Stimulated activated CD4-positive, alpha-beta T cell treated with anti-CD3 and anti-CD28 coated beads, Interleukin-4, amount 100 ng/mL, for 24 hours (primary cell): ENCODE measurements at places on chromosomes 6 and 20.

DNA sequence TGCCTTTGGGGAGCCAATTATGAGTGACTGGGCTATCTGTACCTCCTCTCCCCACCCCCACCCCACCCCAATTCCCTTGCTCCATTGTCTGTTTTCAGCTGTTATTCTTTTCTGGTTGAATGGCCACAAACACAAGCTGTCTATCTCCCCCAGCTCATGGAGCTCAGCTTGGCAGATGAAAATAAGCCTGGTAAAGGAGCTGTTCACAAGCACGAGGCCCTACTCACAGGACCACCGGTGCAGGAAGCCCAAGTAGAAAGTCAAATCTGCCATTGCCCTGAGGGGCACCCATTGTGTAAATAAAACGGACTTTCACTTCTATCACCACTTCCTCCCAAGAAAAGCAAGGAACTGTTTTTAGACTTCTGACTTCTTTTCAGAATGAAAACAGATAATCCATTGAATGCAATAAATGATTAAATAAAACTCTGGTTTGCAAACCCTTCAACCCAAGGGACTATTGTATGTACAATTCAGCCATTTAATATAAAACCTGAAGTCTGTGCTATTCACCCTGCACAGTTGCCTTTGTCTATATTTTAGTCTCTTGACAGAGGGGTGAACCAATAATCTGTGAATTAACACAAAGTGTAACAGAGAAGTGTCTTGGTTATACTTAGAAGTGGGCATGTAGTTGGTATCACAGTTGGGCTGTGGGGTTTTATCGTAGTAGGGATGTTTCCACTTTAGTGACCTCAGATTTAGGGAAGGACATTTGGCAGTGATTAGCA is 27.7 kb downstream of the RIPOR2 start:
- DNase-seq: no peak

- DNase-seq: no peak
Measured at GRCh38 chr6:142482974-142483373, 181.2 kb downstream of the ADGRG6 start.

DNA sequence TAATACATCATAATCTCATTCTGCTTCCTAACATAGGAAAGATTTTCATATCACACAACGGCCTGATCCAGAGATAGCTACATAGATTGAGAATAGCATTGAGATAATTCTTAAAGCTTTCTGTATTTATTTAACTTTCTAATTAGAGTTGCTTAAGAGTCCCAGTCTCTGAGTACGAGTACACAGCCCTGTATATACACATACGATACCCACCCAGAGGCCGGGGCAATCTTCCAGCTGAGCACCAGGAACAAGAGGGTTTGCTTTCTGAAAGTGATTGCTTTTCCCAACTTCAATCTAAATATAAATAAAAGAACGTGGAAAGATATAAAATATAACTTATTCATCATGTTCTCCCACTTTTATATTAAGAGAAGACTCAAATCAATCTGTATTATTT is 313.8 kb downstream of the COL12A1 start:
- DNase-seq: no peak

DNA sequence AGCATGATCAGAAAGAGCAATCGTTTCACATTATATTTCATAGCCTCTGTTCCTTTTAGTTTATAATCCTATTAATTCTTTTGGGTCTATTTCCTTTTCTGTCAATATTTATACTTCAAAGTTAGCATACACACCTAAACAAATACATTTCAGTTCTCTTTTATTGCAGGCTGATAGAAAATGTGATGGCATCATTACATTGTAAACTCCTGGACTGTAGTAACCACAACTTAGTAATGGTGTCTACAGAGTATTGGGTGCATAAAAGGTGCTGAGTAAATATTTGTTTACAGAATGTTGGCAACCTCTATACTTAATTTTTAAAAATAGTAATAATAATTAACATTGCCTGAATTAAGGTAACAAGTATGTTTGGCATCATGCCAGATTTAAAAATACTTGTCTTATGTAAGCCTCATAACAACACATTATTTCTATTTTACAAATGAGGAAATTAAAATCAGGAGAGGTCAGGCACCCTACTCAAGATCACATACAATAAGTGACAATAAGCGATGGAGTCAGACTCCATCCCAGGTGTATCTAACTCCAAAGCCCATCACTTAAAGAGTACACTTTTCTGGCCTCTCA is 195.0 kb downstream of the UBE3D start:
- no peak for DNase-seq

DNA sequence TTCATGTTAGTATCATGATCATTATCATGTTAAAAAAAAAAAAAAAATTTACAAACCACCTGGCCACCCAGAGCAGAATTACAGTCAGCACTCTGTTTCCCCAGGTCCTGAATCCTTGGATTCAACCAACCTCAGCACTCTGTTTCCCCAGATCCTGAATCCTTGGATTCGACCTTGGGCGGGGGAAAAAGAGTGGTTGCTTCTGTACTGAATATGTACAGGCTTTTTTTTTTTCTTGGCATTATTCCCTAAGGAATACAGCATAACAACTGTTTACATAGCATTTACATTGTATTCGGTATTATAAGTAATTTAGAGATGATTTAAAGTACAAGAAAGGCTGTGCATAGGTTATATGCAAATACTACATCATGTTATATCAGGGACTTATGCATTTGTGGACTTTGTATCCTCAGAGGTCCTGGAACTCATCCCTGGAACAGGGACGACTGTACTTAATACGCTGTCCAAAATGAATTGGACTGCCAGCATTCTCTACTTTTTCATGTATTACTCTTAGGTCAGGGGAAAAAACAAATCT is 31.2 kb downstream of the GCNT2 start:
- no peak for DNase-seq
